ENCODE measurements at places on chromosomes 12 and 14. TPM values are rescaled to one million over a fixed set of nuclear protein-coding genes. Genes with fewer than 3 reads are reported as not detected.

PFDN5 gene
- 441 TPM for total RNA-seq

ADAMTS20 gene
- not detected for total RNA-seq

EPYC gene
- not detected for total RNA-seq

PPP2R5C gene
- total RNA-seq, result 114 TPM

ZFYVE1 gene
- 32.6 TPM for total RNA-seq

GYS2 gene
- total RNA-seq, result not detected

PPP4R4 gene
- total RNA-seq, result 0.98 TPM

GARIN6 gene
- total RNA-seq, result not detected

CLEC1B gene
- total RNA-seq, result not detected

ENDOU gene
- total RNA-seq, result not detected

TAS2R13 gene
- 7.4 TPM for total RNA-seq

GNB3 gene
- total RNA-seq, result 3.4 TPM

SLC38A4 gene
- total RNA-seq, result 4.6 TPM

LBHD2 gene
- total RNA-seq, result not detected

NEUROD4 gene
- total RNA-seq, result not detected

NINJ2 gene
- total RNA-seq, result not detected

SYCP3 gene
- 0.18 TPM for total RNA-seq

OASL gene
- total RNA-seq, result not detected

MAP1LC3B2 gene
- total RNA-seq, result not detected

LIN52 gene
- total RNA-seq, result 9.2 TPM

NT5DC3 gene
- 11.7 TPM for total RNA-seq

Data from fibroblast of the aortic adventitia (primary cell).